ENCODE measurements at places on chromosomes 5 and 9.

- DNase-seq = no peak
Measured at GRCh38 chr9:129875687-129876395, 40.6 kb downstream of the USP20 start.

DNA sequence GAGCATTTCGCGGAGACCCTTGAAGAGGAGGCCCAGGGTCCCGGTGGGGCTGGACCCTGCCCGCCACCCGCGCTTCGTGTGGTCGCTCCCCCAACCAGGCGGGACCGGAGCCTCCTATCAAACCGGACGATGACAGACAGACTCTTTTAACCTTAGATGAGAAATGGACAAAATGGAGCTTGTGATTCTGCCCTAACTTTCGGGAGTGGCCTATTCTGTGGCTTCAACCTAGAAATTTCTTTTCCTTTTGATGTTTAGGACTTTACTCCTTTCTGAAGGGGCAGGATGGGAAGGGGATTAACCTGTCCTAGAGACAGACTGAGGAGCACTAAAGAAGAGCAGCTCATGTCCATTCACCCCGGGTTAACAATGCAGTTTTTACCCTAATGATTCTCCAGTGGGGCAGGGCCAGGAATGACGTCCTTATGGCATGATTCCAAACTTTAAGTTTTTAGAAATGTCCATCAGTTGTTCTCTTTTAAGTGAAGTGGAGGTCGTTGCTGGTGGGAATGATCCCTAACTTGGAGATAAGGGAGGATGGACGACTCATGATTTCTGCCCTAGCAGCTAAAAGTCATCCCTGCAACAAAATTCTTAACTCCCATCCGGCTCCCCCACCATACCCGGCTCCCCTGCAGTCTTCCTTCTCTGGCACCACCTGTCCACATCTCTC, 1.0 kb downstream of the NIPSNAP3A start:
- DNase-seq = no peak

DNA sequence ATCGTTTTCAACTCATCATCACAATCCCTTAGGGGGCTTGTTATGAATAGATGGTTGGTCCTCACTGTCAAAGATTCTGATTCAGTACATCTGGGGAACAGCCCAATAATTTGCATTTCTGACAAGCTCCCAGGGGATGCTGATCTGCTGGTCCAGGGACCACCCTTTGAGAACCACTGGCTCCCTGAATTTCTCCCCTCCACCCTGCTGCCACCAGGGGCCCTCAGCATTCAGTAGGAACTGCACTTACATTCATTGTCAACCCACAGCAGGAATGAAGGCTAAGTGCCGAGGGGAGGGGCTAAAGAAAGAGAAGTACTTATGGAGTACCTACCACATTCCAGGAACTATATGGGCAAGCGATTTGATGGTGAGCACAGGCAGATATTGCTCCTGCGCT, 85.9 kb downstream of the BOD1 start:
- no peak for DNase-seq

- no peak for DNase-seq
Measured at GRCh38 chr5:133319905-133320520, 268.2 kb downstream of the HSPA4 start.

GRCh38 chr9:126000256-126000655, 253.1 kb downstream of the PBX3 start:
- DNase-seq = no peak

DNA sequence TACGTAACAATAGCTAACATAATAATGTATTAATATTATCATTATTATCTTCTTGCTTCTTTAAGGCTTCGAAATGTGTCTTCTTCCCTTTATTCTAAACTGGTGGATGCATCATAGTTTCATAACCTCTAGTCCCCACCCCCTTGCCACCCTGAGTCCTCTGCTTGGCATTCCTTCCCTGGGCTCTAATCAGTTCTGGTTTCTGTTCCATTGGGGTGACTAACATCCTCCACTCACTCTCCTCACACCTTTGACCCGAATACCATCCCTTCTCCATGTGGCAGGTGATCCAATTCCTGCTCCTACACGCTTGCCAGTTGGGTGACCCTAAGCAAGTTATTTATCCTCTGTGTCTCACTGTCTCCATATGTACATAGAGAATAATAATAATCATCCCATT, 286.1 kb downstream of the TRPM3 start:
- DNase-seq = no peak

GRCh38 chr5:138655530-138656190, 80.5 kb upstream of the HSPA9 start:
- DNase-seq = no peak
